ENCODE measurements at places on chromosomes 2 and 18.

DNA sequence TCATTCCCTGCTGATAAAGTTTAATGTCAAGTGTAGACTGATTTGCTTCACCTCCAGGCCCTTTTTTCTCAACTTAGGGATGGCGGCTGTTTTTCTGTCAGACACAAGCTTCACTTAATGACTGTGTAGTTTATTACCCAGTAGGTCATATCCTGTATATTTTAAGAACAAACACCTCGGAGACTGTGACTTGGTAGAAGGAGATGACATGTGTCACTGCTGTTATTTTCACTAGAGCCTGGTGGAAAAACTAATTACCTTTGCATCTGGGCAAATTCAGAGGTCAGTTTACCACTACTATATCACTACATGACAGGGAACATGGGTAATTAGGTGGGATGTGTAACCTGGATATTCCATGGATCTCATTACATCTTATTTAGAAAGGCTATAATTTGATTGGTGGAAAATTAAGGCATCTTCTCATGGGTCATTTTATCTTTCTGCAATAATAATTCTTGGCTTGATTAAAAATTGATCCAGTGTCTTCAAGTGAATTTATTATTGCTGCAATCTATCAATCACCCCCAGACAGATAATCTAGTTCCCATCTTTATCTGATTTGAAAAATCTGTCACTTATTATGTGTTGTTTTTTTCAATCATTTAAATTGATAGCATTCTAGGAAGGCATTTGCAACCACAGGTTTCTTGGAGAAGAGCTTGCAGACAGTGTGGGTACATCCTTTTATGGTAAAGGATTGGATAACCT is 353.8 kb upstream of the SPRED2 start:
- DNase-seq = no peak

DNA sequence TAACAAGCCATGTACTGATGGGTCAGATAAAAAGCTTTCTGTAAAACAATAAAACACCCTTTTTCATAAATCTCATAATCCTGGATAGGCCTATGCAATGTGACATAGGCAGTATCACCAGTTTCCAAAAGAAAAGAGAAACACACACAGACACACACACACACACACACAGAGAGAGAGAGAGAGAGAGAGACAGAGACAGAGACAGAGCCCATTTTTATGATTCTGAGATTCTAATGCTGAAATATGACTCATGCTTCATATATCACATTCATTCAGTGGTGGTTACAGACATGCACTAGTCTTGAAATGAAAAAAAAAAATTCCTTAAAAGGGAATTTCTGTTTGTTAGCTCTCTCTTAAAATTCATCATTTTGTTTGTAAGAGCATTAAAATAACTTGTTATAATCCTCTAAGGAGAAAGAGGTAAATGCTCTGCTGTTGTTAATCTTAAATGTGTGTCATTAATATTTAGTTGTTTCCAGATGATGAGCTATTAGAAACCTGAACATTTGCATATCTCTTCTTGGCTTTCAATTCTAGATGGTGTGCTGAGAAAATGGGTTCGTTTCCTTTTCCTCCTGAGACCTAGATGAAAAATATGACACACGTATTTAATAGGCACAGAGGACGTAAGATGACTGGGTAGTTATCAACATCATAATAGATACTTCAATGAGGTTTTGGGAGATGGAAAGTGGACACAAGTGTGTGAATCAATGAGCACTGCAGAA is 1598.7 kb upstream of the ACVR2A start:
- DNase-seq = no peak

DNA sequence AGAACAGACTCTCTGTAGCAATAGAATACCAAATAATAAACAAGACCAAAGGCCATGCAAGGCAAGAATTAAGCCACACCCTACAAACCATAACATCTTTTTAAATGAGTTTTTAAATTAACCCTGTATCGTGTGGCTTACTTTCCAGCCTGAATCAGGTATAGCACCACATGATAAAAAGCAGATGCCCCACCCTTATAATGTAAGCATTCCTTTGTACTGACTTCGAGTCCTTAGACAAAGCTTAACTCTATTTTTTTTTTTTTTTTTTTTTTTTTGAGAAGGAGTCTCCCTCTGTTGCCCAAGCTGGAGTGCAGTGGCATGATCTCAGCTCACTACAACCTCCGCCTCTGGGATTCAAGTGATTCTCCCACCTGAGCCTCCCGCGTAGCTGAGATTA is 1.7 kb upstream of the C2orf42 start:
- no peak for DNase-seq

DNA sequence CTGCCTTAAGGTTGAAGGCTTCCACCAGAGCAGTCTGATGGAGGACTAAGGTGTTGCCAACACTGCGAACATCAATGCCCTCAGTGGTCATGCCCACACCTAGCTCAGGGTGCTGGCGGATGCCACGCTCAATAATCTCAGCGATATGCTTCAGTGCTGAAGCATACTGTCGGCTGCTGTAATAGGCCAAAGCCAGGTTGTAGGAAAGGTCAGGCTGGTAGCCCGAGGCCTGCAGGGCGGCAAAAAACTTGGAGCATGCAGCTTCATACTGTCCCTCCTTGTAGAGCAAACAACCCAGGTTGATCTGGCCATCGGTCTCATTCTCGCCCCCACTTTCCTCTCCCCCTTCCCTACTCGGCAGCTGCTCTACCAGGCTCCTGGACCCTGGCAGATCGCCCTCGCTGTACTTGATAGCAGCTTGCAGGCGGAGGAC is 159.4 kb downstream of the AGPS start:
- no peak for DNase-seq

GRCh38 chr2:37894601-37895000 is 30.5 kb upstream of the RMDN2 start:
- no peak for DNase-seq

DNA sequence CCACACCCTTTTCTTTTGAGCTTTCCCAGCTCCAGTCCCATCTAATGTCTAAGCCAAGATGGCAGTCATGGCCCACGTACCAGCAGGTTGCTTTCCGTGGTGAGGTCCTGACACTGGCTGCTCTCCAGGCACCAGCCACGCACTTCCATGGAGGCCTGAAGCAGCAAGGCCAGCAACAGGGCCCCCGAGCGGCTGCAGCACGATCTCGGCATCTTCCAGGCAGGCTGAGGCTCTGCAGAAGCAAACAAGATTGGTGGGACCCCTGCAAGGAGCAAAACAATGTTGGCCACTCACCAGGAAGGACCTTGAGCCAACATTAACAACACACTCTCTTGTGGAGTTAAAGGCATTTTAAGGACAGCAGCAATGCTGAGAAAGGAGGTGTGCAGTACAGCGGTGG is 3.8 kb downstream of the POMC start:
- no peak for DNase-seq

- DNase-seq = no peak
Observed at GRCh38 chr2:132978840-132979239, 308.8 kb upstream of the LYPD1 start.

- no peak for DNase-seq
Observed at GRCh38 chr2:145116056-145116455, 596.1 kb upstream of the ZEB2 start.

DNA sequence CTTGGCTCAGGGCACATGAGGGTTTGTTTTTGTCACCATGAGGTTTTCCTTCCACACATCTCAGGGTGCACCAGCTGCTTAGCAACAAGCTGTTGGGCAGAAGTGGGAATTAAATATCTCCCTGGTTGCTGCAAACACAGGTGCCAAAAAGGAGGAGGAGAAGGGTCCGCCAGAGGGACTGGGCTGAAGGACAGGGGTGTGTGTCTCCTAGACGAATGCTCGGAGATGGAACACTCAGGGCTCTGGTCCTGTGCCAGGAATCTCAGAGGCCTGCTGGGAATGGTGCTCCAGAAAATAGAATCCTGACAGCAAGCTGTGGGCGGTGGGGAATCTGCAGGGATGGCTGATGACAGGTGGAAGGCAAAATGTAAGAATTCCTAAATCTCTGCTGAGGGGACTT is 94.5 kb downstream of the VSNL1 start:
- DNase-seq = no peak

DNA sequence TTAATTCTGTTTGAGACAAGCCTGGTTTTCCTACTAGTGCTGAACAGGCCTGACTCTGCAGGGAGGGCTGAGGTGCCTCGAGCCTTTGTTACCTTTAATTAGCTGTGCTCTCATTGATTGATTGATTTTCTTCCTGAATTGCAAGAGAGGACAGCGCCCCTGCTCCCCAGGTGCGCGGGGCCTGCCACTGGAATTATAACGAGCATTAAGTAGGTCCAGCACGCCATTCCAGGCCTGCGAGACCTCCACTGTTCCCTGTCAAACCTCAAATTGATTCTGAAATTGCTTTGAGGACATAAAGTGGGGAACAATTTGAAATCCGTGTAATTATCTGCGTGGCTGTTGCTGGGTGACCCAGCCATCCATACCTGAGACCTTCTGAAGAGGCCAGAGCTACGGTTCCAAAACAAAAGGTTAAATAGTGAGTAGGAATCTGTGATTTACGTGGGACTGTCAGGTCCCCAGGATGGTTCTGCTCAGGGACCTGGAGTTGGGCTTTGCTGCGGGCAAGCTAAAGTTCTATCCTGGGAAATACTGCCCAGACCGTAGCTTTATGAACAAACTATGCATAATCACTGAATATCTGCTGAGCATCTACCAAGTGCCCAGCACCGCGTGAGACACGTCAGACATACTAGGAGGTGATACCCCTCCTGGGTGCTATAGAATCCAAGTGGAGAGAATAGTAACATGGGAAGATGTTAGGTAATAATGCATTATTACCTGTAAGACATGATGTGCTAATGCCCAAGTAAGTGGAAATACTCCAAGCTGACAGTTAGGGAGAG is 104.1 kb downstream of the ZBTB7C start:
- no peak for DNase-seq

GRCh38 chr2:239553376-239554000 is 152.7 kb upstream of the HDAC4 start:
- DNase-seq = no peak
